ENCODE measurements at places on chromosomes 4 and X.

DNA sequence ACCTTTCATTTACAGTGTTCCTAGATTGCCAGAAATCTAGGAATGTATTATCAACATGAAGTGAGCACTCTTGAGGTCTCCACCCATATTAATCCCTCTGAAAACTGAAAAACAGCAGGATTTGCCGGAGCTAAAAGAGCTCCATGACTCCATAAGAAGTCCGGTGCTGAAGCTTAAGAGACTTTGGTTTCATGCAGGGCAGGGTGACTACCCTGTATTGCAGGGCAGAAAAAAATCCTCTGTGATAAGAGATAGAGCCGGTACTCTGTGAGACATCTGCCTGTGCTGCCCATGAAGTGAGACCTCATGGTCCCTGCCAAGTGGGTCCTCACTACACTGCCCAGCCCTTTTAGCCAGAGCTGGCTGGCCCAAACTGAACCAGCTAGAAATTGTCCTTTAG is 127.2 kb upstream of the NPY2R start:
- H3K36me3 ChIP-seq: no peaks in the 10 kb centered on the region
- no peaks in the 10 kb centered on the region for H3K27me3 ChIP-seq
- H3K27ac ChIP-seq: no peak overlapping the region
- no peaks in the 10 kb centered on the region for H3K4me1 ChIP-seq
- no peak overlapping the region for H3K4me3 ChIP-seq

DNA sequence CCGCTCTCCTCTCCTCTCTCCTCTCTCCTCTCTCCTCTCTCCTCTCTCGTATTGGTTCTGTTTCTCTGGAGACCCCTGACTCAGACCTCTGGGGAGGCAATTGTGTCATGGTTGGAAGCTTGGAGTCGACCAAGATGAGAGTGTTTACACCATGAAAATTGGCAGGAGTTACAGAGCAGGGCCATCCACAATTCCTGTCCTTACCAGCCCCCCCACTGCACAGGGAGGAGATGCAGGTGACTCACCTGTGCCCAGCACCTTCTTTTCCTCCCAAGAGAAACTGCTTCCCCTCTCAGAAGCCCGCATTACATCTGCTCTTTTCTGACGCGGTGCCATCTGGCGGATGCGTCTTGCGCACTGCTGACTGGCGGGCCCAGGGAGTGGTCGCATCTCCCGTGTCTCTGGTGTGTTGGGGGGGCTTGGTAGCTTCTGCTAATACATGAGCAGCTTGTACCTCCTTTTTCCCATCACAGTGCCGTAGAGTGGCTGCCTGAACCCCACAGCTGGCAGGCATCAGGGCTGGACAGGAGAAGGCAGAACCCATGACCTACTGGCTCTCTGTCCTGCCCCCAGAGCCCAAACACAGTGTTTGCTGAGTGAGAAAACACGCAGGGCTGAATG is 31.4 kb upstream of the GPR78 start:
- H3K27ac ChIP-seq: peak overlapping the region; percentile 40
- H3K27me3 ChIP-seq: no peaks in the 10 kb centered on the region
- no peaks in the 10 kb centered on the region for H3K36me3 ChIP-seq

DNA sequence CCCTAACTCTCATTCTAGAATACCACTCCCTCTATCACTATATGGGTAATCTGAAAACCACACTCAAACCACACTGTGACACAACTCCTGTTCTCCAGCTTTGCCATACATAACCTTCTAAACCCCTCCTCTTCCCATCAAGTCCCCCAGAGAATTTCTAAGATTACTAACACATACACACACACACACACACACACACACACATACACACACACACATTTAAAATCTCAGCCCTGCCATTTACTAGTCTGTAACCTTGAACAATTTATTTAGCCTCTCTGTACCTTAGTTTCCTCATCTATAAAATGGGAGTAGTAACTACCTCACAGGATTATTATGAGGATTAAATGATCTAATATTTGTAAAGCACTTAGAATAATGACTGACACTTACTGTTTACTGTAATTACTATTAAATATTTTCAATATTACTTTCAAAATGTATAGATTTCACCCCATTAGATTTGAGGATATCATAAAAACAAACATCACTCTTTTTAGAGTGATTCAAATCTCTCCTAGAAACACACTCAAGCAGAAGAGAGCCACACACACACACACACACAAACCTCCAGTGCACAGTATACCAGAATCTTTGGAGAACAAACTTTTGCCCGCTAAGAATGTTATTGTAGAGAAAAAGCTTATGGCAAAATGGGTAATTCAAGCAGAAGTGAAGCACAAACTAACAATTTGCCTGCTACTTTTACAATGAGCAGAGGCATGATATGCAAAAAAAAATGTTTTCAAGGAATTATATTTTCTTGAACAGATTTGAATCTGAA is 3.8 kb downstream of the ANKRD50 start:
- peaks cover 4% of the 10 kb centered on the region for H3K36me3 ChIP-seq
- no peaks in the 10 kb centered on the region for H3K27me3 ChIP-seq

DNA sequence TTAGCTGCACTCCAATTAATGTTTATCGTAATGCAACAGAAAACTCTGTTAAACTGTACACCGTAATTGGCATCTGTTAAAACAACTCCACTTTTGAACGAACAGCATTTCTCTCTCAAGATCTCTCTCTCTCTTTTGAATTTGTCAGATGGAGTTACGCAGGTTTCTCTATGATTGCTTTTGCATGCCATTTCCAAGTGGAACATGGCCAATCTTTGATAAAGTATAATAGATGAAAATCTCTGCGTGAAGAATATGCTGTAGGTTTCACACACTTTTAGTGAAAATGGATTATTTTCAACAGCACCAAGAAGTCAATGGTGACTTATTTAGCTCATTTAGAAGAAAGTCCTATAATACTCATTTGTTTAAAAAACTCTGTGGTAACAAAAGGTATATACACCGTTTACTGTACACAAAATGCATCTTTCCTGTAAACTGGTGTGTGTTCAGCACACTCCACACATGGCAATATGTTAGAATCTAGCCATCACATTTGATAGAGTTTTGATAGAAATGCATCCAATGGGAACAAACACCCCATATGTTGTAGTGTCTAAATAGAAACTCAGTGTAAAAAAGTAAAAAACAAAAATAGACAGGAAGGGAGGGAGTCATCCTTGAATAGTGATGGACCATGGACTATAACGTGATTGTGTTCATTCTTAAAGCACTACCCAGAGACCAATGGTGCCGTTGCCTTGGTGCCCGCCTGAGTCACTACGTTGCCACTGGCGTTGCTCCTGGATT is 5.8 kb upstream of the FGFBP2 start:
- no peaks in the 10 kb centered on the region for H3K27me3 ChIP-seq
- no peak overlapping the region for H3K4me3 ChIP-seq
- no peaks in the 10 kb centered on the region for H3K36me3 ChIP-seq
- H3K4me1 ChIP-seq: no peaks in the 10 kb centered on the region
- DNase-seq: no peak

GRCh38 chr4:16264798-16265197 is 38.5 kb upstream of the TAPT1 start:
- H3K4me1 ChIP-seq: no peaks in the 10 kb centered on the region
- no peaks in the 10 kb centered on the region for H3K36me3 ChIP-seq
- no peaks in the 10 kb centered on the region for H3K27me3 ChIP-seq
- no peak overlapping the region for H3K4me3 ChIP-seq
- peak; percentile 74 for DNase-seq

DNA sequence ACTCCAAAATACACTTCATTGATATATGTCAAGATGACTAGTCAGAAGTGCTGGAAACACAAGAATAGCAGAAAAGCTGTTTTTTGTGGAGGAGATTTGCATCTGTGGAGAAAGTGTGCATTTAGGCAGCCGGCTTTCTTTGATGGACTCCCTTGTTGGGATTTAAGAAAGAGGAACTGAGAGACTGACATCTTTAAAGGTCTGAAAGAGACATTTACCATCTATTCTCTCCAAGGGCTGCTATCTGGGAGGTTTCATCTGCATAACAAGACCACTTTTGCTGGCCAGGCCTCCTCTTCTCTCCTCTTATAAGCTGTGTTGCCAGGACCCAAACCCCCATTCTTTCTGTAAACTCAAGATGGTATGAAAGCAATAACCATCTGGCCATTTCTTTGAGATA is 1065.0 kb downstream of the NLGN4X start:
- no peak overlapping the region for H3K4me3 ChIP-seq
- H3K36me3 ChIP-seq: no peaks in the 10 kb centered on the region
- H3K4me1 ChIP-seq: no peaks in the 10 kb centered on the region

DNA sequence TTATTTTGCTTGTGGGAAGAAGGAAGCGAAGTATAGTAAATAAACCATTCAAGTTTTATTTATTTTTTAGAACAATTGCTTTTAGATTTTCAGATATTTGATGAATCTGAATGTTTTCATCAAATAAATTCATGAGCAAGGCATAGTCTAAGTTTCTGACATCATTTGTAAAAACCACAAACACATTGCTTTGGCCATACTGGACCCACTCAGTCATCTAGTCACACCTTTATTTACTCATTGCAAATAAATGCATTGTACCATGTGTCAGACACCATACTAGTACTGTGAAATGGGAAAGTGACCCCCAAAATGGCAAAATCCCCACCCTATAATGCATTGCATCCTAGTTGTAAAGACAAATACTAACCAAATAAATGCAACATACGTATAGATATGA is 449.1 kb upstream of the SMIM31 start:
- no peak overlapping the region for H3K27ac ChIP-seq
- H3K36me3 ChIP-seq: no peaks in the 10 kb centered on the region
- H3K27me3 ChIP-seq: no peaks in the 10 kb centered on the region
- H3K4me1 ChIP-seq: no peaks in the 10 kb centered on the region
- H3K4me3 ChIP-seq: no peak overlapping the region

- no peaks in the 10 kb centered on the region for H3K36me3 ChIP-seq
- H3K27ac ChIP-seq: no peak overlapping the region
- H3K4me1 ChIP-seq: peaks cover 2% of the 10 kb centered on the region
- no peaks in the 10 kb centered on the region for H3K27me3 ChIP-seq
- no peak for DNase-seq
Observed at GRCh38 chr4:140857111-140857510, 100.9 kb upstream of the TBC1D9 start.

- no peaks in the 10 kb centered on the region for H3K4me1 ChIP-seq
- H3K27ac ChIP-seq: no peak overlapping the region
- DNase-seq: no peak
- no peak overlapping the region for H3K4me3 ChIP-seq
- no peaks in the 10 kb centered on the region for H3K27me3 ChIP-seq
Observed at GRCh38 chrX:96314985-96315384, 369.7 kb upstream of the DIAPH2 start.

- H3K27me3 ChIP-seq: no peaks in the 10 kb centered on the region
- no peaks in the 10 kb centered on the region for H3K4me1 ChIP-seq
- no peaks in the 10 kb centered on the region for H3K36me3 ChIP-seq
- no peak for DNase-seq
- no peak overlapping the region for H3K27ac ChIP-seq
Observed at GRCh38 chrX:153063315-153063714, 7.0 kb downstream of the PNMA3 start.
